ENCODE measurements at places on chromosomes 6 and 20.
A peak's percentile ranks its signal among the peaks of the same experiment; 100 is the strongest.

DNA sequence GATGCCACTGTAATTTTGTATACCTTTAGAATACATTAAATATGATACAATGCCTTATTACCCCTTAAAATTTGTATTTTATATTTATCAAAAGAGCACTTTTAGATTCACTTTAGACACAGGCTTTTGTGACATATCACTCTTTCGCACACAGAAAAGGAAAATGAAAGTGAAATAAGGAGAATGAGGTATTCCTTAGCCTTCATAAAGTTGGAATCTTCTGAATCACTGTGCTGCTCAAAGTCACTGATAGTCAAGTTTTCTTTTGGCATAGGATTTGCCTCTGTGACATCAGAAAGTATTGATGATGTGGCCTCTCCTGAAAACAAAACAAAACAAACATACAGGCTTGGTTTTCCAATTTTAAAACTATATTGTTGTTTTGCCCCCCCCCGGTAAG, 1097.1 kb downstream of the KIF16B start:
- DNase-seq, result no peak

DNA sequence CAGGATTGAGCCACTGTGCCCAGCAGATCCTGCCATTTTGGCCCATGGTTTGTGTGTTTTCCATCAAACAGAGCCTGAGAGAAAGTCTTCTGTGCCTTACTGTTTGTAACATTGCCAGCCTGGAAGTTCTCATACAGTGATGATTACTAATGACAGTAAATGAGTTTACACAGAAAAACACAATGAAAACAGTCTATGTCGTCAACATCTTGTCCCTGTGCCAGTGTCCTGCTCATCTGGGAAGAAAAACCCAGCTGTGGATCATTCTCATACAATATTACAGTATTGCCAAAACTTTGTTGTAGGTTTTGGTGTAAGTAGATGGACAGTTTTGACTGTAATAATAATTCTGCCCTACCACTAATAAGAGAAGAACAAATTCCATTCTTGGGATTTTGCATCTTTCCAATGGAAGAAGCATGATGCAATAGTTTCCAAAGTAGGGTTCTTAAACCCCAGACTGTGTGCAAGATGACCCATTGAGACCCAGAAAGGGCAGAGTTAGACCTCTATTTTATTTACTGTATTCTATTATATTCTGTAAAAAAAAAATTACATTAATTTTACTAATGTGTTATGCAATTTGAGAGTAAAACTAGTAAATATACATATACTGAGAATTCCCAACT, 135.0 kb upstream of the JARID2 start:
- DNase-seq, result no peak

DNA sequence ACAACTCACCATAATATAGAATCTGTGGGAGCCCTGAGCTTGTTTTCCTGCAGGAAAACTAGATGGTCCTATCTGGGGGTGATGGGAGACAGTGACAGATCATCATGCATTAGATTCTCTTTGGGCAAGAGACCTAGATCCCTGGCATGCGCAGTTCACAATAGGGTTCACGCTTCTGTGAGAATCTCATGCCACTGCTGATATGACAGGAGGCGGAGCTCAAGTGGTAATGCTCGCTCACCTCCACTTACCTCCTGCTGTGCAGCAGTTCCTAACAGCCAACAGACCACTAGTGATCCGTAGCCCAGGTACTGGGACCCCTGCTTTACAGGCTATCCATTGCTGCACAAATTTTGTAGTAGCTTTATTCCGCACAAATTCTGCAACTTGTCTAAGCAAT, 84.5 kb downstream of the HIVEP2 start:
- no peak for DNase-seq

DNA sequence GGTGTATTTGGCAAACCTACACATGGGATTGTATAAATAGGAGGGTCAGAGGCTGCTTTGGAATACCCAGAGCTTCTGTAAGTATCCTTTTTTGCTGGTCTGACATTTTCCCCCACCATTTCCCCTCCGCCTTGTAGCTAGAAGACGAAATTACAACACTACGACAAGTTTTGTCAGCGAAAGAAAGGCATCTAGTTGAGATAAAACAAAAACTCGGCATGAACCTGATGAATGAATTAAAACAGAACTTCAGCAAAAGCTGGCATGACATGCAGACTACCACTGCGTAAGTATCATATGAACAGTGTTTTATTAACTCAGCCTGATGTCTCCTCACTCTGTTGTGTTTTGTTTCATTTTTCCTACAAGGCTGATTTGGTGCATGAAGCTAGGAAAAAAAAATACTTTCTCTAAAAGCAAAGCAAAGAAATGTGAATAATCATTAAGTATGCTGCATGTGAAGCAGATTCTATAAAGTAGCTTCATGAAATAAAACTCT, 72.7 kb downstream of the HDDC2 start:
- DNase-seq, result no peak

DNA sequence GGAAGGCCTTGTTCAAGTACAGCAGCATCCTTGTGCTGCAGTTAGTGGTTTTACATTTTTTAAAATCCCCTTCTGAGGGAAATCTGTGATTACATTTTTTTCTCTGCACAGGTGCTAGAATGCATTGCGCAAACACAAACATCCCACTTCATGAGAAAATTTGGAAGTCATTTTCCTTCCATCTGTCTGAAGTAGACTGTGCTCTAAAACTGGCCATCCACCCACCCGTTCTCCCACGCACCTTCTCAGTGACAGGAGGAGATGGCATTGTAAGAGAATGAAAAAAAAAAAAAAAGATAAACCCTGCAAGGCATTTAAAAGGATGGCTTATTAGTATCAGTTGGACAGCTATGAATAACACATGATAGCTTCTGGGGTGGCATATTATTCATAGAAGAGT, 65.0 kb downstream of the SOBP start:
- no peak for DNase-seq

DNA sequence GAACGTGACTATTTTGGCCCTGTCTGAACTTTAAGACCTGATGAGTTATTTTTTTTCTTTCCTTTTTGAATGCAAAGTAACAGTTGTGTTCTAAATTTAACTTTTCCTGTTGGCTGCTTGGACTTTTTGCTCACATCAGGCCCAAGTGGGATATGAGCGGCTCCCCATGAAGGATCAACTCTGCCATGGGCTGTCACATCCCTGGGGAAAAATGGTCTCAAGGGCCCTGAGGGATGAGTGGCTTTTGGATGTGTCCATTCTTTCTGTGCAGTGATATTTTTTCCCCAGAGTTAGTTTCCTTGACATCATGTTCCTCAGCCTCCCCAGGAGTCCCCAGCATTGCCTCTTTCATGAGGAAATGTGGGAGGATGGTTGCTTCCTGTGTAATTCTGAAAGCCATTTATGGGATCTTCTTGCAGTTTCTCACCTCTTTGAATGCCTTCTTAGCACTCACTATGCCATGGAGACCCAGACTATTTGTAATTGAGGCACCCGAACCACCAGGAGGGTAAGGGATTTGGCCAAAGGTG, 92.5 kb downstream of the SLC24A3 start:
- DNase-seq, result no peak

DNA sequence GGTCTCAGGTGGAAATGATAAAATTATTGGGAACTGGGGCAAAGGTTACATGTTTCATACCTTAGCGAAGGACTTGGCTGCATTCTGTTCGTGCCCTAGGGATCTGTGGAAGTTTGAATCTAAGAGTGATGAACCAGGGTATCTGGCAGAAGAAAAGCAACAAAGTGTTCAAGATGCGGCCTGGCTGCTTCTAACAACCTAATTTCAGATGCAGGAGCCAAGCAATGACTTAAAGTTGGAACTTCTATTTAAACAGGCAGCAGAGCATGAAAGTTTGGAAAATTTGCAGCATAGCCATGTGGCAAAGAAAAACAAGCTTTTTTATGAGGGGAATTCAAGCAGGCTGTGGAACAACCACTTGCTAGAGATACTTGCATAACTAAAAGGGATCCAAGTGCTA, 73.5 kb downstream of the CD24 start:
- DNase-seq, result no peak

DNA sequence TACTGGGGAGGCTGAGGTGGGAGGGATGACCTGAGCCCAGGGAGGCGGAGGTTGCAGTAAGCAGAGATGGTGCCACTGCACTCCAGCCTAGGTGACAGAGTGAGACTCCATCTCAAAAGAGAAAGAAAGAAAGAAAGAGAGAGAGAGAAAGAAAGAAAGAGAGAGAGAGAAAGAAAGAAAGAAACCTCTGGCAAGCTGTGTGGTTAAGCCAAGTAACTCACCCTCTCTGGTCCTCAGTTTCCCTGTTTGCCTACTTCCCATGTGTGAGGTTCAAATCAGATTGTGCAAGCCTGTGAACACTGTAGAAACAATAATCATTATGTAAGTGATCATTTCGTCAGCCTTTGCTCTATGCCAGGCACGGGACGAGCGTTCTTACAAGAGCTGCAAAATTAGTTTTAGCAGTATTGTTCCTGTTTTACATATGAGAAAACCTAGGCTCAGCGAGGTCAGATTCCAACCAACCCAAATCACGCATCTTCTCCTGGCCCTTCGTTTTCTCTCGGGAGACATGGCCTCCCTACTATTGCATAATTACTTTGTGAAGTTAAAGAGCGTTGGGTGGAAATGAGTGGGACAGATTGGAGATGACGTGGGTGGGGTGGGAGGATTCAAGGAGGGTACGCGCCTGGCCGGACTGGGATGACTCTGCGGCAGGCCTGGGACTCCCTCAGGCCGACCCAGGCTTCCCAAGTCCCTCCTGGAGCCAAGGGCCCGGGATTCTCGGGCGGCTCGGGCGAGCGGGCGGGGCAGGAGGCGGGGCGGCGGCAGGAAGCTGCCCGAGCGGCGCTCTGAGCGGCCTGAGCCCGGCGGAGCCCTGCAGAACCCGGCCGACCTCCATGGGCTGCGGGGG, at the start of gene SNX21:
TSS of gene SNX21 (plus strand) at position 770 of the 853 bp plus-strand sequence. CDS start 121 bp downstream, outside the sequence.
- peak; percentile 96 for DNase-seq

GRCh38 chr20:2065099-2065498, 36.5 kb upstream of the STK35 start:
- DNase-seq, result no peak

DNA sequence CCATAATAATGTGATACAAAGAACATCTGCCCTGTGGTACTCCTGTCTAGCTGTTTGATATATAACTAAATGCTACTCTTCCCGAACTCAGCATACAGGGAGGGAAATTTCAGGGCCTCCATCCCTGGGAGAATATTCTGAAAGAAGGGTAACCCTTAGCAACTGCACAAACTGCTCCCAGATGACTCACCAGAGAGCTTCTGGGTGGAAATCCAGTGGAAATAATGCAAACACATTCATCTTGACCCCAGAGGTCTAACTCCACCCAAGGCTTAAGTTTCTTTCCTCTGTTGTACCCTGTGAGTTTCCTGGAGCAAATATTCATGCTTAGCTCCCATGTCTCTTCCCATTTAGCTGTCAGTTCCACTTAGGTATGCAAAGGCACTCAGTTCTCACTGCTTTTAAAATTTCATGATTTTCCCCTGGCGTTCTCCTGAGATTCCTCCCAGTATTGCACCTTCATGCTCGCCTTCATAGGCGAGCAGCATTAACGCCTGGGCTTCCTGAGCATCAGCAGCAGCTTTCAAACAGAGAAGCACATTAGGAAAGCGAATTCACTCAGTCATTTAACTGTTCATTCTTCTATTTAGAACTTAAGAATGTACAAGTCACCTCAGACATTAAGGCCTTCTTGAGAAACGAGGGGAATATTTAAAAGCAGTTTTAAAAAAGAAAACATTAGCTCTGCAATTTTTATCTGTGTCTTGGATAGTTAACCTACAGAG, 43.8 kb upstream of the LAMA4 start:
- peak; percentile 20 for DNase-seq

DNA sequence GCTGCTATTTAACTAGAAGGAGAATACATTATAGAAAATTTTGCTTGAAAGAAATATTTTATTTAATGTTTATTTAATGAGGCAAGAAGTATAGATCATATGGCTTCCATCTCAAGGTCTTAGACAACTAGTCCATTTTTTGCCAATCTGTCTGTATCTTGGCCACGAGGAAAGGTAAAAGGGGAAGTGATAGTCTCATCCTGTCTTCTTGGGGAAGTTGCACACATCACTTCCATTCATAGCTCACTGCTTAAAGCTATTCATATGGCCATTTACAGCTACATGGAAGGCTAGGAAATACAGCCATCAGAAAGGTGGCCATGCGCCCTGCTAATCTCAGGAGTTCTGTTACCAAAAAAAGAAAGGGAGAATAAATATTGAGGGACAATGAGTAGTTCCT, 50.8 kb downstream of the METTL24 start:
- DNase-seq, result no peak

- DNase-seq, result peak; percentile 34
These were observed 27.1 kb downstream of the PPP1R3G start for GRCh38 chr6:5112066-5112799.

DNA sequence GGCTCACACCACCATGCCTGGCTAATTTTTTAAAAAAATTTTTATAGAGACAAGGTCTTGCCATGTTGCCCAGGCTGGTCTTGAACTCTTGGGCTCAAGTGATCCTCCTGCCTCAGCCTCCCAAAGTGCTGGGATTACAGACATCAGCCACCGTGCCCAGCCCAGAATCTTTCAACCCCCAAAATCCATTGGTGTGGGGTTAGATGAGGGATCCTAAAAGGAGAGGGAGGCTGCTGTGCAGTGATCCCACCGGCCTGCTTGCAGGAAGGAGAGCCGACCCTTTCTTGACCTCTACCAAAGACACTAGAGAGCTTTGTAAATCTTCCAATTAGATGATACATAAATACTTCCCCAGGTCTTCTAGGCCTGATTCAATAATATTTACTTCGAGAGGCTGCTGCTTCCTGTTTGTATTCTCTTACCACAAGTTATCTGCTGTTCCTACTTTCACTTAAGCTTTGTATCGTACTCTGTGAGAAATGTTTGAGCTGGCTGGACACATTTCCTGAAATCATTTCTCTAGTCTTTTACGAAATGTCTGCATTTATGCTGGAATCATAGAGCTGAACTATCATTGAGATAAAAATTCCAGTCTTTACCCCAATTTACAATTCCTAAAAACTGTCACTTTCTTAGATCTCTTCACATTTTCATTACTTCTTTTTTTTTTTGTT, 49.3 kb upstream of the IER3 start:
- no peak for DNase-seq

DNA sequence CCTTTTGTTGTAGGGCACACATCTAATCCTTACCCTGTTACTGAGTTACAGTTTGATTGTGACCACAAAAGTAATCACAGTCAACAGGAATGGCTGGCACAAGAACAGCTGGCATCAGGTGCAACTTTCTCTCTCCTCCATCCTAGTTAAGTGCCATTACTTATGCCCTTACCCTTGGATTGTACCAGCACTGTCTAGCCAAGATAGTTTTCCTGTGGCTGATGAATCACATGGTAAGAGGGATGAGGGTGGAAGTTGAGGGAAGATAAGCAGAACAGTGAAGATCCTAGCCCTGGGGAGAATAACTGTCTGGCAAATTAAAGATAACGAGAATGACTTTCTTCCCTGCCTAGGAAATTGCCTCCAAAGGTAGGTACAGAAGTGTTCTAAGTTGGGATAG, 42.0 kb downstream of the RNF217 start:
- peak; percentile 23 for DNase-seq

- DNase-seq, result no peak
These were observed 270.8 kb downstream of the CD83 start for GRCh38 chr6:14388371-14388770.

All from MG63 (cell line).